M059J (cell line): ENCODE measurements at places on chromosomes 2 and 18.

- peak; percentile 51 for DNase-seq
These were observed 160.4 kb downstream of the KLHL29 start for GRCh38 chr2:23545396-23545795.

- DNase-seq, result peak; percentile 4
These were observed 476.3 kb upstream of the VWC2L start for GRCh38 chr2:213934560-213934959.

- DNase-seq, result peak; percentile 72
These were observed 1.9 kb downstream of the CLK1 start for GRCh38 chr2:200862532-200863000.

DNA sequence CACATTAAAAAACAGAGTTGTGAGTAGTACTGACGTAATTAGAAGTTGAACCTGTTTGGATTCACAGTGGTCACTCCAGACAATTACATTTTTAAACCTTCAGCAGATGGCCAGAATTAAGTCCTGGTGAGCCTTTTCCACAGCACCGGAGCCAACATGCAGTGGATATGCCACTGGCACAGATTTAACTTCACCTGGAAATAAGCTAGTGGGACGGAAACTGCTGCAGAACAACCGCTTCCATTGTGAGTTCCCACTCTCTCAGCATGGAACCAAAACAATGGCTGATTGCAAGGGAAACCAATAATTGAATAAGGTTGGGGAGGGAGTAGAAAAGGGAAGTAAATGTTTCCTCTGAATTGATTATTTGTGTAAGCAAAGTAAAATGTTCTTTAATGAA, 515.1 kb downstream of the STK39 start:
- no peak for DNase-seq

- peak; percentile 93 for DNase-seq
These were observed 245.0 kb upstream of the FN1 start for GRCh38 chr2:215680605-215681598.

DNA sequence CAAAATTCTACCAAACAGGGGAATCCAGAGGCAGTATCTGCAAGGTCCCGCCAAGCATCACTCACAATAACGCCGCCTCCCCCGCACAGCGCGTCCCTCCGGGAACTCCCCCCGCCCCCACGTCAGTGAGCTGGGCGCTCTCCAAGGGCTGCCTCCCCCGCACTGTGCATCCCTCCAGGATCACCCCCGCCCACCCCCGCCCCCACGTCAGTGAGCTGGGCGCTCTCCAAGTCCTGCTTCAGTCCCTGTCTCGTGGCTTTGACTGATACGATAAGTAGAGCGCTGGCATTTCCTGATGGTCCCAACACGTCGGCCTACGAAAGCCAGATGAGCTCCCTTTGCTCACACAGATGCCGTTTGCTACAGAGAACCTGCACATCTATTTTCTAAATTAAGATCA, 130.7 kb upstream of the TPO start:
- DNase-seq, result no peak

DNA sequence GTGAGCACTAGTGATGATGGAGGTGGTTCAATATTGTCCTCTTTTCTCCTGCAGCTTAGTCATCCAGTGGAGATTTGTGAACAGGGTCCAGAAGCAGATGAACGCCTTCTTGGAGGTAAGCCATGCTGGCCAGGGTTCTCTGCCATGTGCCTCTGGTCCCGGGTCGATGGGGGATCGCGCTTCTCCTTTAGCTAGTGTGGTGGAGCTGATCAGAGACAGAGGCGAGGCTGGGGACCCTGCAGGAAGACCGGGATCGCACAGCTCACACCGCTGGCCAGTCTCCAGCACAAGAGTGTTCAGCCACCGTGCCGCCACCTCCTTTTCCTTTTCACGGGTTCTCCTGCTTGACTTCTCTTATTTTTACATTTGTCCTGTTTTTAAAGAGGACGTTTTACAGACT, 243.4 kb downstream of the ALPK2 start:
- no peak for DNase-seq

- DNase-seq, result peak; percentile 30
These were observed 61.5 kb downstream of the TANC1 start for GRCh38 chr2:159029936-159030335.

DNA sequence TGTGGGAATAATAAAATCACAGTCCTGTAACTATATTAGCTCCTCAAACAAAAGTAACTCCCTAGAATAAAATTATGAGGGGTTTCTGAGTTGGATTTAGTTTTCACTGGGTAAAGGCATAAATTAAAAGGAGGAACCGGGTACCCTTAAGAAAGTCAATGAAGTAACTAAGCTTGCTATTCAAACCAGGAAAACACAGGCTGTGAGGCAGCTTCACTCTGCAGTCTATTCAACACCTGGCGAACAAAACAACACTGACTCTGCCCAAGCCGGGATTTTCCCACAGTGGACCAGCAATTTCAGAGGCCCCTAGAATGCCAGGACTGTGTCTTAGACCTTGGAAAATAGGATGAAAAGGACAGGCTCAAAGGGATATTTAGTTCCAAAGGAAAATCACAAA, 24.6 kb upstream of the CREB1 start:
- DNase-seq, result peak; percentile 31

GRCh38 chr2:9782197-9782719, 61.0 kb upstream of the TAF1B start:
- peak; percentile 69 for DNase-seq

DNA sequence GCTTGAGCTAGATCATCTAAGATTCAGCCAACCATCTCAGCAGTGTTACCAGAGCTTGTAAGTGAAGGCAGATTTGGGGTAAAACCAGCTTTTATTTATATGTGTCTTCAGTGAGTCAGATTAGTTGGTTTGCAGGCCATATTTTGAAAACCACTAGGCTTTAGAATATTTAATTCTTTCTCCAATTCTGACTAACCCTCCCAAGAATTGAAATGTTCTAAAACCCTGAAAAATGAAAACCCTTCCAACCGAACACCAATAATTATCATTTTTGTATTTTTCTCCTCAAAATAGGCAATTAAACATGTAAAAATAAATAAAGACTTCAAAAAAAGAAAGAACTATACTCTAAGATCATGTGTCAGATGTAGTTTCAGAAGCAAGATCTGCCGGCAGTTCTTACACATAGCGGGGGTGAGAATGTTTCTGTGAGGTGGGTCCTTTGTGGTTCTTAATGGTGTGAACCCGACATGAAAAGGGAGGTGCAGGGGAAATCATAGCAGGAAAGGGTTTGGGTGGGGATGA, 14.2 kb downstream of the PLEK start:
- DNase-seq, result no peak

GRCh38 chr18:9482790-9483189, 7.5 kb downstream of the RALBP1 start:
- no peak for DNase-seq

GRCh38 chr2:85662899-85663593, 5.0 kb downstream of the SFTPB start:
- peak; percentile 97 for DNase-seq

GRCh38 chr2:41414486-41415230, 633.2 kb upstream of the PKDCC start:
- DNase-seq, result peak; percentile 33

DNA sequence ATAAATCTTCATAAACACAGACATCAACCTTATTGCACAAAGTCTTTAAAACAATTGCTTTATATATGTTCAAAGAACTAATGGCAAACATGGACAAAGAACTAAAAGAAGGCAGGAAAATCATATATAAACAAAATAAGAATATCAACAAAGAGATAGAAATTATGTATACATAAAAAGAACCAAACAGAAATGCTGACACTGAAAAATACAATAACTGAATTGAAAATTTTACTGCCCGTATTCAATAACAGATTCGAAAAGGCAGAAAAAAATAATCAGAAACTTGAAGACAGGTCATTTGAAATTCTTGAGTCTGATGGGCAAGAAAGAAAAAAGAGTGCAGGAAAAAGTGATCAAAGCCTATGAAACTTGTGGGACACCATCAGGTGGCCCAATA, 22.0 kb upstream of the TFCP2L1 start:
- DNase-seq, result no peak

DNA sequence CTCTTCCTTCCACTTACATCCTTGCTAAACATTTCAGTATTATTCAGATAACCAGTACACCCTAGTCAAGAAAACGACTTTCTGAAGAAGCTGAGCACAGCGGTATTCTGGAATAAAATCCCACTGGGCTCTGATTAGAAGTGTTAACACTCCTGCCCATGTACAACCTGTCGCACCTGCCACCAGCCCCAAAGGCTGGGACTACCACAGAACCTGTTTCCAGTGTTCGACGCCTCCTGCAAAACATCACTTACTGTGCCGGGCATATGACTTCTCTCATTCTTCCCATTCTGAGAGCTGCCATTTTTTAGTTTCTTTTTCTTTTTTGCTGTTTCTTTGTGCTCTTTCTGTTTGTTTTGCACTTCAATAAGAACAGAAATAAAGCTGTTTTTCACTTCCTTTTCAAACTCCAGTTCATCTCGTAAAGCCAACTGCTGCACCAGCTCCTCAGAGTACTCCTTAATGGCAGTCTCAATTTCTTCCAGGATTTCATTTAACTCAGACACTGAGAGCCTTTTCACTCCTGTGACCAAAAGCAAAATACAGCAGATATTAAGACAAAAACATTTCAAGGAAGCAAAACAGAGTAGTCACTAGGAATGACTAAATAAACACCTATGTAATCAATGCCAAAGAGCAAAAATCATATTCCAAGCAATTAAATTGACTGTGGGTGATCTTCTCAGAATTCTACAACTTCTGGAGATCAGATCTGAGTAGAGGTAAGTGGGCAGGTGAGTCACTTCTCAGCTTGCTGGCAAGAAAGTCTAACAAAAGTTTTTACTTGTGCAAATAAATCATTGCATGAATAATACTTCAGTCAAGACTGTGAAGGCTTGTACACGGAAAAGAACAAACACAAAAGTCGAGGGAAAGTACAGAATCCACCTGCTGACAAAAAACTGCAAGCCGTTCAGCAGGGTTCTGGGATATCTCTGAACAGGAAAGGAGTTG, 19.3 kb downstream of the FEZ2 start:
- DNase-seq, result peak; percentile 72

- no peak for DNase-seq
These were observed 96.9 kb downstream of the TSHZ1 start for GRCh38 chr18:75307530-75307929.

GRCh38 chr2:98891591-98891990, 44.4 kb downstream of the CRACDL start:
- DNase-seq, result no peak

- peak; percentile 51 for DNase-seq
These were observed 62.6 kb downstream of the MOGAT1 start for GRCh38 chr2:222733846-222734702.

DNA sequence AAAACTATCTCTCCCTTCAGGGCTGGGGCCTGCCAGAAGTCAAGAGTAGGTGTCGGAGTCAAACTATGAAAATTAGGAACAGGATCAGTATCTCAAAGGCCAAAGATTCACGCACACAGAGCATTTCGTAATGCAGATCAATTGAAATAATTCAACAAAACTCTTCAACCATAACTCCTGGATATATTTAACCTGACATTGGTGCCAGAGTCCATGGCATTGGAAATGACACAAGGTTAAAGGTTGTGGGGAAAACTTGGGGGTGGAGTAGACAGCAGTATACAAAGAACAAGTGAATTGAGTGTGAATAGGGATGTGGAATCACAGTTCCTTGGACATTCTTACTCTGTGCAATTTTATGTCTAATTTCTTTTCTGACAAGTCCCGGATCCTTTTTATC, 788.0 kb upstream of the GYPC start:
- DNase-seq, result no peak

DNA sequence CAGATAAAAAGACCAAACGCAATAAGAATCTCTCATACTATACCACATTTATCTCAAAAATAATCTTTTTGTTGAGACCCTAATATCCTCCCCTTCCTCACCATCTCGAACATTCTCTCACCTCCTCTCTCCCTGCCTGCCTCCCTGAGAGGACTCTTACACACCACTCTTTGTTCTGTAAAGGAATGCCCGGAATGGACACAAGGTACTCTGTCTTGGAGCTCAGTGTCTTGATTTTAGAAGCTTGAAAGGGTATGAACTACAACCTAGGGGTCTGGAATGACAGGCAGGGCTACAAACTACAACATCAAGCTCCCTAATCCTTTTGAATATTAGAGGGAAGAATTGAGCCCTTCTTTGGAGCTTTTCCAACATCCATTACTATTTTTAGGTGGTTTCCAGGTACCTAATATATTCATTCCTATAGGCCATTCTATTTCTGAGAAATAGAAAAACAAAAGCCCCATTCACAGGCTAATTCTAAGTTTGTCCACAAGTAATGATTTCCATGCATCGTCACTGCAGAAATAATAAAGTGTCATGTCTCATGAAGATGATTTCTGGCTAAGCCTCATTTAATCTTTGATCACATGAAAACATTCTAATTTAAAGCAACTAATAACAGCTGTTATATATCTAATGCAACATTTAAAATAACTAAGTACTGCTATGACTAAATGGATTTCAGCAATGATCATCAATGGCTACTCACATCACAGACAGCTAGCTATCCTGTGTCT, 60.6 kb downstream of the LRP2 start:
- DNase-seq, result no peak

- no peak for DNase-seq
These were observed 3.1 kb upstream of the GATA6 start for GRCh38 chr18:22166069-22166950.

GRCh38 chr2:3192920-3193319, 184.7 kb downstream of the EIPR1 start:
- DNase-seq, result no peak

- peak; percentile 37 for DNase-seq
These were observed 5.0 kb downstream of the RUFY4 start for GRCh38 chr2:218074031-218074430.

- no peak for DNase-seq
These were observed 8.0 kb downstream of the ME2 start for GRCh38 chr18:50886929-50887328.

- no peak for DNase-seq
These were observed at the start of gene COL6A3 for GRCh38 chr2:237413777-237414661. Gene COL6A3, minus strand, starts transcription at chr2:237414164. Its CDS starts 17,347 bp downstream, at chr2:237396817.

- DNase-seq, result peak; percentile 32
These were observed 78.8 kb upstream of the TTN start for GRCh38 chr2:178886006-178886405.

GRCh38 chr18:3283253-3283863, 21.4 kb downstream of the MYL12B start:
- DNase-seq, result no peak

DNA sequence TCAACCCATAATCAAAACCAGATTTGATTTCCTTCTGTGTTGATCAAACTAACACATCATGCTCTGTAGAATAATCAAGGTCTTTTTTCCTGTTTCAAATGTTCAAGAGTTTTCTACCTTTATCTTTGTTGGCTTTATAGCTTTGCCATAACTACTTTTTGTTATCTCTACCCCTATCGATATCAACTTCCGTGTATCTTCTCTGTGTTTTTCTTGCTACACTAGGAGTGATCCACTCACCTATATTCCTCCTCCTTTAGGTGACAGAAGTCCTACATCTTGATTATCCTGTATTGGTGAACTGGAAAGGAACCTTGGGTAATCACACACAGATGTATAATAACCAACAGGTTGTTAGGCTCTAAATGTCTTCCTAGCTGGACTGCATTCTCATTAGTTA, 85.5 kb downstream of the LTBP1 start:
- DNase-seq, result no peak

- peak; percentile 65 for DNase-seq
These were observed 112.2 kb upstream of the SESTD1 start for GRCh38 chr2:179376881-179377280.
